Amniotic epithelial cell (primary cell): ENCODE measurements at places on chromosomes 4 and X.

DNA sequence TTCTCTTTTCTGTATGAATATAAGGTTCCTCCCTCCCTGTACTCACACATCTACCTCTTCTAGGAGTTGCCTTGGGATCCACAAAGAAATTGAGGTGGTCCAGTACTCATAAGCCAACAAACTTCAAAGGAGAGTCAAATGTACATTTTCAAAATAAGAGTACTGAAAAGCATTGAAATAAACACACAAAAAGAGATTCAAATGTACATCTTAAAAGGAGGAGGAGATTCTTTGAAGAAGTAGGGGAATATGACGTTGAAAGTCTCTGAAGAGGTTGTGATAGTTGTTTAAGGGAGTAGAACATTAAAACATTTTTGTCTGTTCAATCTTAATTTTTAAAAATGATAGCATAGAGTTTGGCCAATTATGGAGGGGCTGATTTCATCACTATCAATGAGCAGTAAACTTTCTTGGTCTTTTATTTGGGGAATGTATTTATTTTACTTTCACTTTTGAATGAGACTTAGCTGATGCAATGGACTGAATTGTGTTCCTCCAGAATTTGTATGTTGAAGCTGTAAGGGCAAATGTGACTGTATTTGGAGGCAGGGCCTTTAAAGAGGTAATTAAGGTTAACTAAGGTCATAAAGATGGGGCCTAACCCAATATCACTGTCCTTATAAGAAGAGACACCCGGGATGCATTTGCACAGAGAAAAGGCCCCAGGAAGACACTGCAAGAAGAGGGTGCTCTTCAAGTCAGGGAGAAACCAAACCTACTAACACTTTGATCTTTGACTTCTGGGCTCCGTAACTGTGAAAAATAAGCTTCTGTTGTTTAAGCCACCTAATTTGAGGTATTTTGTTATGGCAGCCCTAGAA, 226.3 kb upstream of the PGRMC2 start:
- no peak for DNase-seq

GRCh38 chr4:134695433-134695832, 493.8 kb upstream of the PABPC4L start:
- DNase-seq = no peak

- peak; percentile 54 for DNase-seq
Observed at GRCh38 chr4:40323866-40324265, 11.3 kb upstream of the CHRNA9 start.

- DNase-seq = no peak
Observed at GRCh38 chr4:75786526-75786925, 62.1 kb downstream of the USO1 start.

- peak; percentile 96 for DNase-seq
Observed at GRCh38 chr4:105461221-105461620, 12.6 kb downstream of the PPA2 start.

- DNase-seq = peak; percentile 27
Observed at GRCh38 chrX:150363561-150364346, 637 bp downstream of the MAMLD1 start.

GRCh38 chrX:152866386-152866785, 31.5 kb upstream of the ZNF185 start:
- DNase-seq = no peak
